Neural crest cell (in vitro differentiated cells): ENCODE measurements at places on chromosomes 2 and 18.
A peak's percentile ranks its signal among the peaks of the same experiment; 100 is the strongest.

- no peak for DNase-seq
These were observed 14.7 kb upstream of the BCL11A start for GRCh38 chr2:60567919-60568768.

DNA sequence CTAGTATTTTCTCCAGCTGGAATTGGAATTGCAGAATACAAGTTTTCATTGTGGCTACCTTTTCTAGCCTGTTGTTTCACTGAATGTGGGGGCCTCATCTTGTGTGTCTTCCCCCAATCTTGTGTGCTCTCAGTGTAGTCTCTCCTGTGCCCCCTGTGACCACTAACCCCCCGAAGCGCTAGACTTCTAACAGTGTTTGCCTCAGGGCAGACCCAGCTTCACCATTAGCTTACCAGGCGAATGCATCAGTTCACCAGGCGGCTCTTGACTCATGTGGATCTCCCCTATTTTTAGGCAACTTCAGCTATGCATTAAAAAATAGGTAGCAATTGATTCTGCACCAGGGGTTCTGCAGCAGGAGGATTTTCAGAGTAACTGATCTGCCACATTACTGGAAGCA lies 376.2 kb upstream of the MEIS1 start:
- no peak for DNase-seq

GRCh38 chr2:54524226-54524991 lies 68.3 kb downstream of the SPTBN1 start:
- no peak for DNase-seq

- no peak for DNase-seq
These were observed 3.5 kb downstream of the OSBPL6 start for GRCh38 chr2:178197791-178198190.

- no peak for DNase-seq
These were observed 34.8 kb upstream of the ITGAV start for GRCh38 chr2:186554850-186555671.

DNA sequence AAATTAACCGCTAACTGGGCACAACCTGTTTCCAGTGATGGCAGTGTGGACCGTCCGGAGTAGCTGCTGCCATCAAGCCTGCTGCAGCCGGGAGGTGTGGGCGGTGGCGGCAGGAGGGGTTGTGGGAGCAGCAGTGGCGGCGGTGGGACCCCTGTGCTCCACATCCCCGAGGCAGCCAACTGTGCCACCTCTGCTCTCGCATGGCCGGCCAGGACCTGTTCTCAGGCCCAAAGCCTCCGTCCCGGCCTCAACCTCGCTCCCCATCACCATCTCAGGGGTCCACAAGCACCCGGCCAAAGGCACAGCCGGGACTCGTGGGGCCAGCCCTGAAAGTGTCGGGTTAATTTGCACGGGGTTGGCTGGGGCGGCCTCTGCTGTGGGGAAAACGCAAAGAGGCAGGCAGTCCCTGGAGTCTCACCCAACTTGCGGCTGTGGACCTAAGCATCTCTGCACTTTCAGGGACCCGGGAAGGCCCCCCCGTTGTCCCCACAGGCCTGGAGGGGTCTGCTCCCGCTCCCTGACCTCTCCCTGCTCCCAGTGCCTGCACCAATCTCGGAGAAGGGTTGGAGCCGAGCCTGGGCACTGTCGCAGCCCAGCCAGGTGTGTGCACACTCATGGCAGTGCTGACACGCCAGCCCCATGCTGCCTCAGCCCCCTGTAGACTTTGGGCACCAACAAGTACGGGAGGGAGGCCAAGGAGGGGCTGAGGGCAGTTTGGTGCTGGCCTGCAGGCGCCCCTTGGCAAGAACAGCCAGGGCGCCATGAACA lies 44.4 kb upstream of the PEX13 start:
- no peak for DNase-seq

- DNase-seq, result peak; percentile 22
These were observed 1.7 kb downstream of the EN1 start for GRCh38 chr2:118845522-118846441.

- no peak for DNase-seq
These were observed 57.6 kb downstream of the KCNG2 start for GRCh38 chr18:79855147-79855933.

- no peak for DNase-seq
These were observed 39.0 kb downstream of the KANSL1L start for GRCh38 chr2:210132239-210132638.
